ENCODE measurements at places on chromosomes 12 and 14.

- no peak for DNase-seq
Observed at GRCh38 chr12:119959435-119959834, 29.6 kb upstream of the BICDL1 start.

DNA sequence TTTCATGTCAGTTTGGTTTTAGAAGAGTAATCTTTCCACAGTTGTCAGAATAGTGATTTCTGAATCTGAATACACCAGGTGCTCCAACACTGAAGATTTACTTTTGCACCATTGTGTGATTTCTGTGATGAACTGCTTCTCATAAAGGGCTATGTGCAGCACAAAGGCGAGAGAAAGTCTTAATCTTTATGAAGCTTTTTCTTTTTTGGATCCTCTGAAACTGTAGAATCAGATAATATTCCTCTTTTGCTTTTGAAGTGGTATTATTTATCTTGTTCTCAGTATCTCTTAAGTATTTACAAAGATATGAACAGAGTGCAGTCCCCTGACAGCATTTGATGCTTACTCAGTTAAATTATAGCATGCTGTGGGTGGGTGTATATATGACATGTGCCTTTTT lies 207.8 kb downstream of the NAV3 start:
- DNase-seq = no peak

DNA sequence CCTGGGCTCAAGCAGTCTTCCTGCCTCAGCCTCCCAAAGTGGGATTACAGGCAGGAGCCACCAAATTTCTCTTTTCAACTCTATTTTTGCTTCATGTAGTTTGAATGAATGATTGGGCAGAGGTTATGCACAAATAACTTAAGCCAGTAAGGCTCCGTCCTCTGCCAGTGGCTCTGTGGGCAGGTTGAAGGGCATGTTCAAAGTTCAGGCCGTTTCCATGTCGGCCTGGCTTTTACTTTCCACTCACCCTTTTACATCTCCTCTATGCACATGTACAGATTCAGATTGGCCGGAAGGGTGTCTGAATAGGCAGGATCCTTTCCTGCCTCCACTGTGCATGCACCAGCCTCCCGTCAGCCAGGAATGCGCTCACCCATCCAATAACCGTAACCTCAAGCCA lies 132.3 kb downstream of the EML1 start:
- DNase-seq = no peak

- peak; percentile 63 for DNase-seq
Observed at GRCh38 chr14:77140359-77141213, 1.0 kb downstream of the ZDHHC22 start.

- no peak for DNase-seq
Observed at GRCh38 chr12:123071099-123071800, 79.6 kb downstream of the PITPNM2 start.

- DNase-seq = no peak
Observed at GRCh38 chr12:111434680-111435338, 29.1 kb downstream of the SH2B3 start.

DNA sequence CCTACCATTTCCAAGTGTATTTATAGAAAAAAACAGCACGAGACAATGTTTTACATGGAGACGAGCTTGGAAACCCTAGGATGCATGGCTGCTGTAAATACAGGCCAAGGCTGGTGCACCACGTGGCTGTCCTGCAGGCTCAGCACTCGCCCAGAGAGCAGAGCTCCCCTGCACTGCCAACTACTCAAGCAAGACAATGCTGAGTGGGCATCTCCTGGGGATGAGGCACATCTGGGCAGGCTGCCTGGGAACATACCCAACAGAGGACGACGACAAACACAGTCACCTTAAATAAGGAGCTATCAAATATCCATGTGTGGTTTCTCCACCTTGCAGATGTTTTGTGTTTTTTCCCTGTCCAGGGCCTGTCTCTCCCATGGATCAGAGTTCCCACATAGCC lies 128.3 kb upstream of the PRMT8 start:
- DNase-seq = no peak

DNA sequence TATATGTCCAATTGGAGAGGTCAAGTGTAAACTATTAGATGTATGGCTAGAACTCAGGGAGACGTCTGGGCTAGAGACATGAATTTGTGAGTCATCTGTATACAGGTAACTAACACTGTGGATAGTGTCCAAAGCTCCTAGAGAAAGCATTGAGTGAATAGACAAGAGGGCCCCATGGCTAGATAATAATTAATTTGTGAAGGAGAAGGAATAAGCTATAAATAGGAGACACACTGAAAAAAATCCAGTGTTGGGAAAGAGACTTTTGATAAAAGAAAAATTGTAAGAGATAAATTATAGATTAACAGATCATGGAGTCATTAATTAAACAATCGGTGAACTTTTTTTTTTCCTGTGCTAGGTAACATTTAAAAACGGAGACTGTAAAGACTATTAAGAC lies 326.6 kb upstream of the PRICKLE1 start:
- no peak for DNase-seq

- DNase-seq = no peak
Observed at GRCh38 chr12:90098132-90098779, 389.6 kb upstream of the ATP2B1 start.

DNA sequence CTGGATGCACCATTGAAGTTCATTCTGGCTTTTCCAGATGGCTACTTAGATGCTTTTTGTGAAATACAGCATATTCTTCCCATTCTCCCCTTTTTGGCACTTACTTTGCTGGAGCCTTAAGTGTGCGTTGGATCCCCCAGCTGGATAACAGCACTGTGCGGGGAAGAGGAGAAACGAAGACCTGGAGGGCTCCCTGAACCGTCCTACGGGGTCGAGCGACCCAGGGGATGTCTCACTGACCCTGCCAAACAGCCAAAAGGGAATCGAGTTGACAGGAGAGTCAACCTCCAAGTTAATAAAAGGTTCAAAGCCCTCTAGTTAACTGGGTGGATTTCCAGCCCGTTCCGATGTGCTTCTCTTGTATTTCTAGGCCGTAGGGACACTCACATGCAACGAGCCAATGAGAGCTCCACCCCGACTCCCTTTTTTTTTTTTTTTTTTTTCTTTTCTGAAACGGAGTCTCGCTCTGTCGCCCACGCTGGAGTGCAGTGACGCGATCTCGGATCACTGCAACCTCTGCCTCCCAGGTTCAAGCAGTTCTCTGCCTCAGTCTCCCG lies 1.0 kb upstream of the CAMKK2 start:
- DNase-seq = no peak

GRCh38 chr12:130832561-130833209 lies 6.4 kb downstream of the STX2 start:
- DNase-seq = no peak
